NCI-H1417 treated with DMSO at 0.1 percent for 48 hours (cell line): ENCODE measurements at places on chromosomes 1 and 21.

GRCh38 chr1:68211761-68212380 lies 20.5 kb downstream of the WLS start:
- no peak for DNase-seq

DNA sequence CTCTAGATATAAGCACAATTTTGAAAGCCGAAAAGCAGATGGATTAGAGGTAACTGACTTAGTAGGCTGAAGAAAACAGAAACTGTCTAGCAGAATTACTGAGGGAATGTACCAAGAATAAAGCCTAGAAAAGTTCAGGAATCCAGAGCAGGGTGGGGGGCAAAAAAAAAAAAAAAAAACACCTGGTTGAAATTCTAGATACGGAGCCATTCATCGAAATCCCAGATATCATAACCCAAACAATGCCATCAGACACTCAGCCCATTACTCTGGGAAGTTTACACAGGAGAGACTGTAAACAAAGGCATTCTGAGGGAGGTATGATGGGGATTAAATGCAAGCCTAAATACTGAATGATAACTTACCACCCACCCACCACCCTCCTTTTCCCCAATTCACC lies 45.6 kb downstream of the ENAH start:
- no peak for DNase-seq

DNA sequence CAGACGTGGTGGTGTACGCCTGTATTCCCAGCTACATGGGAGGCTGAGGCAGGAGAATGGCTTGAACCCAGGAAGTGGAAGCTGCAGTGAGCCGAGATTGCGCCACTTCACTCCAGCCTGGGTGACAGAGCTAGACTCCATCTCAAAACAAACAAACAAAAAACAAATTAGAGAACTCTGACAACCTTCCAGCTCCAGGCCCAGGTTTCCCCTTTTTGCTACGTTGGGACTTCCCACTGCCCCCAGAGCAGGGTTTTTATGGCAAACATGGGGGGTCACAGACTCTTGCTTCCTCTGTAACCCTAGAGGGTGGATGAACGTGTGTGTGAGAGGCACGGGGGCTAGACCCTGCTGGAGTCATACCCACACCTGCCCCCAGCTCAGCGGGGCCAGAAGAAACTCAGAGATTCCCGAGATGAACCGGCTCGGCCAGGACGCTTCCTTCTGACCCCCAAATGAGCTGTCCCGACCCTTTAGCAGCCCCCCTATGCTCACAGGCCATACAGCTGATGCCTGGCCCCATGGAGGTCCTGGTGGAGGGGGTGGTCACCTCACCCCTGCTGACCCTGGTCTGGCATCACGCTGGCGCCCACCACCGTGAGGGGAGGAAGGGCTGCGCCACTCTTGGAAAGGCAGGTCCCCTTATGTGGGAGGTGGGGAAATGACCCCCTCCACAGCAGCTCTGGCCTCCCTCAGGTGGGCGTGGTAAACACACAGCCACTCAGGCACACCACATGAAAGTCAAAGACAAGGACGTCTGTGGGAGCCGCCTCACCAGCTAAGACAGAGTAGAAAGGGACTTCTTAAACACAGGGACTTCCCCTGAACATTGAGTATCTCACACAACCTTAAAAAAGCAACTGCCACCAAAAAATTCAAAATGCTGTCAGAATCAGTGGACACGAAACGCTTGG lies 7.1 kb downstream of the GPR157 start:
- no peak for DNase-seq

GRCh38 chr1:220787069-220787619 lies 431 bp downstream of the MTARC1 start:
- DNase-seq: peak; percentile 31

DNA sequence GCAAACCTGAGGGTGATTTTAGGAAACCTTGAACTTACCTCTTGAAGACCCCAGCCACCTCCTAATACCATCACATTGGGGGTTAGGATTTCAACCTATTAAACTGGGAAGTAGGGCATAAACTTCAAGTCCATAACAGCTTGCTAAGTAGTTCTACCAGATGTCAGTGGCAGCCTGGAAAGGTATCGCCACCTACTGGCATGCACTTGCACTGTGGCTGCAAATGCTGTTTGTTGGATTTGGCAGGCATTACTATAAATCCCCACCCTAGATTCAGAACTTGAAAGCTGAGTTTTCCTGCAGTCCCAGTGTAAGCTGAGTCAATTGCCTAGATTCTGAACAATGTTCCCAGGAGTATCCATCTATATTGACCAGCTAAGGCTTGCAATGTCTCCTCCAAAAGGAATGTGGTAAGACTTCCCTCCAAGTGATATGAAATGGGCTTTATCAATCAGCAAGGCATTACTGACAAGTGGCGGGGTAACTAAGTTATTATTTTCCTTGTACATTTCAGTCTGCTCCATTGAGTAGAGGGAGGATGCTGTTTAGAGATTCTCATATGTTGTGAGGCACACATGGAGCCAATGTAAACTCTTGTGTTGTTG lies 474.5 kb downstream of the PTPRC start:
- DNase-seq: no peak

DNA sequence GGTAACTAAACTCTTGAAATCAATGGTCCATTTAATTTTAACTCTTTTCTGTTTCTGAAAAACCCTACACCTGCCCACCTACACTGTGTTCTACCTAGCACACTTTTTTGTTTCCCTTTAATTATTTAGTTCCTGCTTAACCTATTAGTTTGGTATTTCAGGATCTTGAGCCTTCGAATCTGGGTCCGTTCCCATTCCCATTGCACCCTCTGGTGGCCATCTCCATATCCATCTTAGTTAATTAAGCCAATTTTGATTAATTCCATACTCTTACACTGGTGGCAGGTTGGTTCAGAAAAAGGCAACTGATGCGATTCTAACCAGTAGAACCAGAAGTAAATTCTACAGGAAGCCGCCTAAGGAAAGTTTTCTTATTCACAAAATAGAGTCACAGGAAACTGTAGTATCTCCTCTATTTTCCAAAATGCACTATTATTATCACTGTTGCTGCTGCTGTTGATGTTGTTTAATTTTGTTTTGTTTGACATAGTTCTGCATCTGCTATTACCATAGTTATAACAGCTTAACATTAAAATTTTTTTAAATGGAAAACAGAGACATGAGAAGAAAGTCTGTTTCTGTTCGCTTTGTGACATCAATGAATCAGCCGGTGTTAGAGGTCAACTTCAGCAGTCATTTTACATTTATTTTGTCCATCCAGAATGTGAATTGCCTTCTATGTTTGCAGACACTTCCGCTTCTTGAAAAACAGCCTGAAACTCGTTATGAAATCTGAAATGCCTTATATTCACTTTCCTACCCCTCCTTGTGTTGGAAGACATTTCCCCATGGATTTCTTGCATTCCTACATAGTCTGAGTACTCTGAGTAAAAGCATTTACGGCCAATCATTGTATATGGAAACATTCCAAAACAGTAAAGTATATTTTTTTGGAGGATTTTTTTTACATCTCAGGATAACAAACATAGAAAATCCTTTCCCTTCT lies 115.5 kb upstream of the NCAM2 start:
- peak; percentile 35 for DNase-seq

- no peak for DNase-seq
Observed at GRCh38 chr1:218846181-218846580, 327.5 kb upstream of the LYPLAL1 start.

- DNase-seq: no peak
Observed at GRCh38 chr1:227795732-227796131, 19.7 kb upstream of the PRSS38 start.

DNA sequence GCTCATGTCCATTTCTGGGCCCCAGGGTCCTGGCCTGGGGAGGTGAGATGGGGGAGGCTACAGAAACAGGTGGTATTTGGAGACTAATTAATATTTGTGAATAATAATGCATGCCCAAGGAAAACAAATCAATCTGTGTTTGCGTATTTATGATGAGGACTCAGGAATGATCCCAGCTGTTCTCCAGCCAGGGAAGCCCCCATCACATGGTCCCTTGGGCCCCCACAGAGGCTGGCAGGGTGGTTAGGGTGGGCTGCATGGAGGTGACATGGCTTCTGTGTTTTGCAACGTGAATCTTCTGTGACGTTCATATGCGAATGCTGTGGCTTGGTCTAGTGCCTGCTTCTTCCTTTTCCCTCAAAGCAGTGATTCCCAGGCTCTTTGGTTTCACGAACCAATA lies 10.5 kb downstream of the PTPRF start:
- no peak for DNase-seq

- peak; percentile 1 for DNase-seq
Observed at GRCh38 chr1:91617285-91617765, 116.7 kb downstream of the CDC7 start.

DNA sequence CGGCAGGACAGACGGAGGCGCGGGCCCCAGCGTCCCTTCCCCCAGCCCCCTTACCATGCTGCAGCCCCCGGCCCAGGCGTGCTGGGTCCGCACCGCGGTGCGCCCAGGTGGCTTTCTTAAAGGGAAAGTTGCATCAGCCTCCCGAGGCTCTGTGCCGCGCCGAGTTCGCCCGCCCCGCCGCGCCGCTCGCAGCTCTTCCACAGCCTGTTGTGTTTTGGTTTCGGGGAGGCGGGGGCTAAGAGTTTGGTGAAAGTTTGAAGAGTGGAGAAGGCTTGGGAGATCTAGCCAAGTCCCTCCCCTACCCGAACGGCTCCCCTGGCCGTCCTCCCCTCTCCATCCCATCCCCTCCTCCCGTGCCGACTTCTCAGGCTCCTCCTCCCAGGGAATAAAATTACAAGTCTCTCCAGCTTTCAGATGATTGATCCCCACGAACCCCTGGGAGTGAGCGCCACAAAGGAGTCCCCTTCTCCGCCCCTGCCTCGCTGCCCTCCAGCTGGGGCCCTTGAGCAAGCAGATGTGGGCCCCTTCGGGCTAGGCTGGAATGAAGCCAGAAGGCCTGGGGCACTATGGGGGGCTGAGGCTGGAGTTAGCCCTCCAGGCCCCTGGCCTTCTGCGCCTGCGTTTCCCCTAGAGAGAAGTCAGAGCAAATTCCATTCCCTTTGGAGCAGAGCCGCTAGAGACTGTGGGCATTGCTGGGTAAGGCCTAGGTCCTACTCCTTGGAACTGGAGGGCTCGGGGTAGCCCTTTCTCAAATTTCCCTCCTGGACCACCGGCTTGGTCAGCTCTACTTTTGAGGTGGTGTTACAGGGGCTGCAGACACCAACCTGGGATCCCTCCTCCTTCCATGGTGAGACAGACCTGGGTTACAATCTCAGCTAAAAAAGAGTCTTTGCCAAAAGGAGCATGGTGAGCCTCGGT lies at the start of gene SLC6A9:
Gene SLC6A9 (minus strand): TSS at position 211 of the 918 bp plus-strand sequence. CDS start 7,185 bp downstream, outside the sequence.
- no peak for DNase-seq

DNA sequence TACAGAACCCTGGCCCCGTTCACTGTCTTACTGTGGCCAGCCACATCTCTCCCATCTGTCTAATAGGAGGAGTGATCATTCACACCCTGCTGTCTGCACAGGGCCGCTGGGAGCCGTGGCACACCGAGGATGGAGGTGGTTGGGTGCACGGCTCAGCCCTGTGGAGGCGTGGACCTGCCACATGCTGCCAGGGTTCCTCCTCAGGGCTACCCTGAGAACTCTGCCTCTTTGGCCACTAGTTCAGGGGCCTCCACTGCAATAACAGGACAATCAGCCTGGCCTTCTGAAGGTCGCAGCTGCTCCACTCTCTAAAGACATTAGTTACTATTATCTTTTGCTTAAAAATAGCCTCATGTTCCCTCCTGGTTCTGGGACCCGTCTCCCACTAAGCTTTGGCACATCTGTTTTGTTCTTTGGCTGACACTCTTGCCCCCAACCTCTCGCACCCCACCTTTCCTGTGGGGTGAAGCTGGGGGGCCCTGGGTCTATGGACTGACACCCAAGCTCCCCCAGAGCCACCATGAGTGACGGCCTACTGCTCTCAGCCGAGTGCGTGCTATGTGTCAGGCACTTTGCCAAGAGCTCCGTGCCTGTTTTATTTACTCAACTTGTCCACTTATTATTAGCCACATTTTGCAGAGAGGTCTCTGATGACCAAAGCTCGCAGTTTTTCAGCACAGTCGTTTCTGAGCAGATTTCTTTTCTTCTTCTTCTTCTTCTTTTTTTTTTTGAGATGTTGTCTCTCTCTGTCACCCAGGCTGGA lies 66.3 kb downstream of the ARHGEF10L start:
- DNase-seq: no peak

DNA sequence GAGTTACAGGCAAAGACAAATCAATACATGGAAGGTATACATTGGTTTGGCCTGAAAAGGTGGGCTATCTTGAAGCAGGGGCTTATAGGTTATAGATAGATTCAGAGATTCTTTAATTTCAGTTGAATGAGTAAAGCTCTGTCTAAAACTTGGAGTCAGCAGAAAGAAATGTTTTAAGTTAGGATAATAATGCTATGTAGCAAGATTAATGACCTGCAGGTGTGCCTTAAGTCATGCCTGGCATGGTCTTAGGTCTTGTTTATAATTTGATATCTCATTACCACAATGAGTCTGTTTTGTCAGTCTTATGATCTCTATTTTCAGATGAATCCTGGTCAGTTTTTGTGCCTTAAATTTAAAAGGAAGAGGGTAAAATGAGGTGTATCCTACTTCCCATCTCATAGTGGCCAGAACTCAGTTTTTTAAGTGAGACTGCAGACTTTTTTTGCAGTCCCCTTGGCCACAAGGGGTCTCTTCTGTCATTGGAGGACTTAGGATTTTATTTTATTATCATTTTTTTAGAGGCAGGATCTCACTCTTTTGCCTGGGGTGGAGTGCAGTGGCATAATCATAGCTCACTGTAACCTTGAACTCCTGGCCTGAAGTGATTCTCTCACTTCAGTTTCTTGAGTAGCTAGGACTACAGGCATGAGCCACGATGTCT lies 21.3 kb upstream of the PGBD2 start:
- no peak for DNase-seq

- DNase-seq: no peak
Observed at GRCh38 chr1:212315184-212315583, 30.0 kb downstream of the PPP2R5A start.

DNA sequence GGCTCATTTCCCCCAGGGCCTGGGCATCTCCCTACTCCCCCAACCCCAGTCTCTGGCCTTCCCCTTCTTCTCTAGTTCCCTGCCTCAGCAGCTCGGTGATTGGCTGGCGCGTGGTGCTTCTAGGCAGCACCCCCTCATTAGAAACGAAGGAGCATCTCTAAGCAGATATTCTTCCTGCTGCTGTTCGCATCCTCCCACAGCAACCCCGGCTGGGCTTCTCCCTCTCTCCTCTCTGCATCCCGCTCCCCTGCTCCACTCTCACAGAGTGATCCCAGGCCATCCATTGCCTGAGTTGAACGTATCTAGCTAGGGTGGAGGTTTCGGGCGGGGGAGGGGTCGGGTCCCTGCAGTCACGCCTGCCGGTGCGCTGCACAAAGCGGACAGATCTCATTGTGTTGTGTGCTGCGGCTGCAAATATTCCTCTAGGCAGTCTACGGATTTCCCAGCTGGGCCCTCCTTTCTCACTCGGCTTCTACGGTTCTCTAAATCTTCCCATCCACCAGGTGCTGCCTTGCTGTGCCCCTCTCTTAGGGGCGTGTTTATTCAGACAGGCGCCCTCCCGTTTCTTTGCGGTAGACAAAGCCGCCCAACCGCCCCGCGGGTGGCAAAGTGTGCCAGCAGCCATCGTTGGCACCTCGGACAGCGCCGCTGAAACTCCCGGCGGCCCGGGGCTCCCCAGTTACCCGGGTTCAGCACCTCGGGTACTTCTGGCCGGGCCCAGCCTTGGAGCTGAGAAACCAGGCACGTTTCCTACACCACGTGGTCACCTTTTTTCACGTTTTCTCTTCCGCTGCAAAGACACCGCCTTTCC lies 2.2 kb downstream of the CACNA1E start:
- peak; percentile 69 for DNase-seq

GRCh38 chr1:22234476-22235030 lies 91.7 kb upstream of the WNT4 start:
- no peak for DNase-seq
